ENCODE measurements at places on chromosomes 6 and 20.

DNA sequence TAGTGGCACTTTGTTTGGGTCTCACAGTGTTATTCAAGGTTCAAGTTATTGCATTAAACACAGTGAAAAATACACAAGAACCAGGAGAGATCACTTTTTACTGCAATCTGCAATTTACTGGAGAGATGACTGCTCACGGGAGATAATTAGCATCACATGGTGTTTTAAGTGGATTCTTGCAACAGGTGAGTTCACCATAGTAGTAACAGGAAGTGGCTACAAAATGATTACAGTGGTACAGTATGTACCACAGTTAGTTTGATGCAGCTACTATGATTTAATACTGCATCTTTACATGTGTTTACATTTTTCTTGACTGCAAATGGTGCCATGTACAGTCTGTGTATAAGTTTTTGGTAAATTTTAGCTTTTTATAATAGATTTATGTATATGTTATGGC, 96.5 kb upstream of the SCP2D1 start:
- no peak for DNase-seq

DNA sequence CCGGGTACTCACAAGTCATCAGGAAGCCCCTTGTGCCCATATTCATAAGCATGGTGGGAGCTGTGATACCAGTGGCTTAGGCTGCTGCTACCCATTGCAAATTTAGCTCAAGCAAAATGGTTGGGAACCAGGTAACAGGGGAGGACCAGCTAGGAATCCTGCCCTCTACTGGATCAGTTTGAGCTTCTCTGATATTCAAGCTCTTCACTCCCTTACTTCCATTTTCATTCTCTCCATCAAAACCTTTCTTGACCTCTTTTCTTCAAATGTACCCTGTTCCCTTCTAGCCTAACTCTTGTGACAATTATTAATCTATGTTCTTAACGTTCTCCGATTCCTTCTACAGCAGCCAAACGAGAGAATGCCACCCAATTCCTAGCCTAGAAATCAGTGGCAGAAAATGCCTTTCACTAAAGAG, 9.7 kb downstream of the NOL7 start:
- no peak for DNase-seq

DNA sequence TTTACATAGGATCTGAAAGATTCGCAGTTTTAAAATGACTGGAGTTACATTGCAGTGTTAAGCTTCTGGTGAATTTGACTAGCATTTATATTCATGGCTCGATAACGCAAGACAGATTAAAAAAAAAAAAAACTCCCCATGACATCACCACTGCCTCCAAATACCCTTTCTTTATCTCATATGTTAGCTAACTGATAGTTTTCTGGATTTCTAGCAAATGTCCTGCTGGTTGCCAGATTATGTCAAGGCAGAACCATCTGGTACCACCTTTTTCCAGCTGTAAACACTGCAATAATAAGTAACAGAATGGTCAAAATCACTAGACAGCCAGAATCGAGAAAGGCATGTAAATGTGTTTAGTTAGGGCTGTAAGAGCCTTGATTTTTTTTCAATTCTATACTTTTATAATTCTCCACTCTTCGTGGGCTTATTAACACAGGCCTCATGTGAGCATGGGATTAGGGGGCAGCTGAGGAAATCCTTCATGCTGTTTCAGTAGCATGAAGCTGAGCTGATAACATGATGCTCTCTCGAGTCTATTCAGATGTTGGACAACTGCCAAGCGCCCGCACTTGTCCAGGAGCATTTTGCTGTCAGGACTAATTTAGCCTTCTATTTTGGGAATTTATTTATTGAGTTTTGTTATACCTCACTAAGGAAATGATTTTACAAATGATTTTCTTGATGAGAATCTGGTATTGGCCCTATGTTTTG, 166.0 kb upstream of the SCGN start:
- DNase-seq, result no peak

DNA sequence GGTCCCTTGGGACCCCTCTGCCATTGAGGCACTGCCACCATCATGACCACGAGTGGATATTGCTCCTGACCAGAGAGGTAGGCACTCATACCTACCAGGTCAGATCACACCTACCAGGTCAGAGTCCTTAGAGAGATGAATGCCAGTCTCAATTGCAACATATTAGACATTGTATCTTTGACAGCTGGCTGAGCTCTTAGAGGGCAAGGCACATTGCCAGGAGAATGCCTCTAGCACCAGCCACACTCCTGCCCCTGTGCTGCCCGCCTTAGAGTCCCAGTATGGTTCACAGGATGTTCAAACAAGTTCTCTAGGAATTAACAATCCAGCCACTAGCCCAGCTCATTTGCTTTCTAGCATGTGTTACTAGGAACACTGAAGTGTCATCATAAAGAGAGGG, 65.9 kb downstream of the TMEM244 start:
- no peak for DNase-seq

- no peak for DNase-seq
Observed at GRCh38 chr6:145626857-145627256, 108.5 kb downstream of the EPM2A start.

- no peak for DNase-seq
Observed at GRCh38 chr20:61119273-61119672, 132.8 kb upstream of the CDH4 start.

Measured in cortex of kidney (tissue), 1 donor.